ENCODE measurements at places on chromosomes 6 and 20.

GRCh38 chr6:27280064-27280539 lies 32.0 kb downstream of the POM121L2 start:
- no peak for DNase-seq
- peak overlapping the region; percentile 43 for H3K27ac ChIP-seq
- no peaks in the 10 kb centered on the region for H3K27me3 ChIP-seq
- no peaks in the 10 kb centered on the region for H3K4me1 ChIP-seq

DNA sequence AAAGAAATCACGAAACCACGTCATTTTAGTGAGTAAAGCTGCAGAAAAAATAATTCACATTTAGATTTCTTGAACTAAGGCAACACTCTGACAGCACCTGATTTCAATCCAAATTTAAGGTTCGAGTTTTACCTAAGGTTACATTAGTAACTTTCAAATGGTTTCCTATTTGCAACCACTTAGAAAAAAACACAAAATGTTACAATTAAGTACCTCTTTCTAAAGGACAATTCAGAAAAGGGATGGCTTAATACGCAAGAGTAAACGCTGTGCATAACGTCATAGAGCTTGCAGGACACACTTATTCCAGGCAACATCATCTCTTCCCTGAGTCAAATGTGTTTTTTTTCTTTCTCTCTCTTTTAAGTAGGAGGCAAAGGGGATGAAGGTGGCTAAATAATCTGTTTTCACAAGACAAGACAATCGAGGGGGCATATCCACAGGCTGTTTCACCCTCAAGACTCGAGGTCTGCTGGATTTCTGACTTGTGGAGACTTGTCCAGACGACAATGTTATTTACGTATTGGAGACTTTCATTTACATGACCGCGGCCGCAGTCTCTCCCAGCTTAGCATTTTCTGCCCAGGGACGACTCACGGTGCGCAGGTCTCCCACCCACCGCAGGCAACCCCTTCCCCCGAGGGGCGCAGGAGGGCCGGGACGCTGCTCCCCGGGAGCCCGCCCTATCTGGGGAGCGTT lies 86.0 kb downstream of the SESN1 start:
- peak overlapping the region; percentile 86 for H3K4me3 ChIP-seq
- peak overlapping the region; percentile 54 for H3K27ac ChIP-seq

GRCh38 chr6:109117346-109118035 lies 22.2 kb downstream of the CEP57L1 start:
- H3K4me1 ChIP-seq, result peaks cover 22% of the 10 kb centered on the region
- H3K27me3 ChIP-seq, result no peaks in the 10 kb centered on the region
- DNase-seq, result no peak

GRCh38 chr20:40720826-40721225 lies 31.8 kb upstream of the MAFB start:
- H3K4me3 ChIP-seq, result no peak overlapping the region
- H3K36me3 ChIP-seq, result no peaks in the 10 kb centered on the region
- no peak overlapping the region for H3K27ac ChIP-seq
- H3K4me1 ChIP-seq, result peaks cover 5% of the 10 kb centered on the region

GRCh38 chr6:12715437-12715836 lies 1.1 kb upstream of the PHACTR1 start:
- no peak overlapping the region for H3K27ac ChIP-seq
- DNase-seq, result no peak

GRCh38 chr20:10014431-10014830 lies 20.4 kb upstream of the ANKEF1 start:
- no peak overlapping the region for H3K4me3 ChIP-seq
- H3K27me3 ChIP-seq, result no peaks in the 10 kb centered on the region
- no peaks in the 10 kb centered on the region for H3K4me1 ChIP-seq
- no peak for DNase-seq
- H3K36me3 ChIP-seq, result no peaks in the 10 kb centered on the region

DNA sequence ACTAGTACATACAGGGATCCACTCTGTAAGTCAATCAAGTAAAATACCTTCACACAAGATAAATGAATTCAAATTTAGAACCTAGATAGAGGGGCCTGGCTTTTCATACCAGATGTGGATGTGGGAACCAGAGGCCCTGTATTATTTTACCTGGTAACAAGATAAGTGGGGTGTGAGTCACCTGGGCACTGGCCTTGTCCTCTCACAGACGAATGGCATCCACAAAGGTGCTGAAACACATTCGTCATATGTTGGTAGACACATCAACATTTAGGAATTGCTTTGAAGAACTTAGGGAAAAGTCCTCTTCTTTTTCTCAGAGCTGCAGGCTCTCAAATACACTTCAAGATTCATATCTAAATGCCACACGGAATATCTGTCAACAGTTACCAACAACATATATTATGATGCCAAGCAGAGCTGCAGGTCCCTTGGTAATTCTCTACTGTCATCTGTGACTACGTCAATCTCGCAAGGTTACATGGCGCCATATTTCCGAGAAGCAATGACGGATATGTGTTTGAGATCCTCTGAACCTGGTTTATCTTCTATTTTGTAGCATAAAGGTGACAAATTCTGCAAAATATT lies 618.6 kb downstream of the EPM2A start:
- H3K36me3 ChIP-seq, result no peaks in the 10 kb centered on the region
- DNase-seq, result no peak
- no peaks in the 10 kb centered on the region for H3K27me3 ChIP-seq
- H3K4me3 ChIP-seq, result no peak overlapping the region
- peaks cover 5% of the 10 kb centered on the region for H3K4me1 ChIP-seq
- no peak overlapping the region for H3K27ac ChIP-seq

GRCh38 chr6:6998194-6998569 lies 109.6 kb upstream of the RREB1 start:
- no peaks in the 10 kb centered on the region for H3K36me3 ChIP-seq
- H3K4me1 ChIP-seq, result no peaks in the 10 kb centered on the region
- H3K27me3 ChIP-seq, result no peaks in the 10 kb centered on the region
- DNase-seq, result no peak
- no peak overlapping the region for H3K4me3 ChIP-seq
- H3K27ac ChIP-seq, result no peak overlapping the region

- no peak for DNase-seq
- peaks cover 3% of the 10 kb centered on the region for H3K4me1 ChIP-seq
- H3K27ac ChIP-seq, result no peak overlapping the region
- 0 out of 2 replicates have a peak, but pooled peaks cover 2% of the 10 kb centered on the region for H3K36me3 ChIP-seq
- no peak overlapping the region for H3K4me3 ChIP-seq
Observed at GRCh38 chr6:31767096-31767645, 4.7 kb downstream of the SAPCD1 start.

- DNase-seq, result no peak
- H3K4me3 ChIP-seq, result no peak overlapping the region
- no peaks in the 10 kb centered on the region for H3K4me1 ChIP-seq
- no peak overlapping the region for H3K27ac ChIP-seq
- no peaks in the 10 kb centered on the region for H3K36me3 ChIP-seq
Observed at GRCh38 chr6:135640449-135641111, 143.0 kb upstream of the AHI1 start.

- no peak overlapping the region for H3K4me3 ChIP-seq
- H3K4me1 ChIP-seq, result peaks cover 2% of the 10 kb centered on the region
- no peaks in the 10 kb centered on the region for H3K27me3 ChIP-seq
Observed at GRCh38 chr6:32183483-32184083, 470 bp downstream of the AGER start.

DNA sequence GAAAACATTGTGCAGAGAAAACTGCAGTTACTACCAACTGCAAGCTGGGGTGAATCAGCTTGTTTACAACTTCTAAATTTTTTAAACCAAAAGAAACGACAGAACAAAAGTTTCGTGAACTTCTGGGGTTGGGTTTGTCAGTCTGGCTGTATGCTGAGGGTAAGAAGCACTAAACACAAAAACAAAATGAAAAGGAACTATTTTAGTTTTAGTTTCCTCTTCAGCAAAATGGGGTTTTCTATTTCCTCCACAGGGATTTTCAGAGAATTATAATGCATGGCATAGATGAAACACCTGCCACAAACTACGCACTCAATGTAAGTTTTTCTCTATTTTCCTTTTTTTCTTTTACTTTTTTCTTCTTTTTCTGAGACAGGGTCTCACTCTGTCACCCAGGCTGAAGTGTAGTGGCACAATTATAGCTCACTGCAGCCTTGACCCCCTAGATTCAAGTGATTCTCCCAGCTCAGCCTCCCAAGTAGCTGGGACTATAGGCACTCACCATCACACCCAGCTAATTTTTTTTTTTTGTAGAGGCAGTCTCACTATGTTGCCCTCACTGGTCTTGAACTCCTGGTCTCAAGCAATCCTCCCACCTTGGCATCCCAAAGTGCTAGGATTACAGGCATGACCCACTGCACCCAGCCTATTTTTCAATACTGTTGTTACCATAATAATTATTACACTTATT lies 40.6 kb downstream of the CGA start:
- no peaks in the 10 kb centered on the region for H3K36me3 ChIP-seq
- no peak overlapping the region for H3K4me3 ChIP-seq
- DNase-seq, result no peak
- no peak overlapping the region for H3K27ac ChIP-seq

- no peak overlapping the region for H3K27ac ChIP-seq
- H3K27me3 ChIP-seq, result no peaks in the 10 kb centered on the region
- peaks cover 26% of the 10 kb centered on the region for H3K4me1 ChIP-seq
- no peaks in the 10 kb centered on the region for H3K36me3 ChIP-seq
- no peak for DNase-seq
Observed at GRCh38 chr6:140844167-140844566, 1288.6 kb upstream of the GJE1 start.

- H3K27ac ChIP-seq, result no peak overlapping the region
- peaks cover 4% of the 10 kb centered on the region for H3K27me3 ChIP-seq
- H3K36me3 ChIP-seq, result no peaks in the 10 kb centered on the region
- no peak overlapping the region for H3K4me3 ChIP-seq
- DNase-seq, result no peak
Observed at GRCh38 chr20:54515793-54516628, 40.6 kb downstream of the DOK5 start.

- no peaks in the 10 kb centered on the region for H3K36me3 ChIP-seq
- H3K4me1 ChIP-seq, result no peaks in the 10 kb centered on the region
- no peak overlapping the region for H3K27ac ChIP-seq
- no peak overlapping the region for H3K4me3 ChIP-seq
- H3K27me3 ChIP-seq, result no peaks in the 10 kb centered on the region
Observed at GRCh38 chr6:162612613-162613012, 115.0 kb downstream of the PRKN start.

GRCh38 chr6:70684794-70685493 lies 17.3 kb downstream of the SMAP1 start:
- no peak for DNase-seq
- no peak overlapping the region for H3K27ac ChIP-seq
- no peak overlapping the region for H3K4me3 ChIP-seq

DNA sequence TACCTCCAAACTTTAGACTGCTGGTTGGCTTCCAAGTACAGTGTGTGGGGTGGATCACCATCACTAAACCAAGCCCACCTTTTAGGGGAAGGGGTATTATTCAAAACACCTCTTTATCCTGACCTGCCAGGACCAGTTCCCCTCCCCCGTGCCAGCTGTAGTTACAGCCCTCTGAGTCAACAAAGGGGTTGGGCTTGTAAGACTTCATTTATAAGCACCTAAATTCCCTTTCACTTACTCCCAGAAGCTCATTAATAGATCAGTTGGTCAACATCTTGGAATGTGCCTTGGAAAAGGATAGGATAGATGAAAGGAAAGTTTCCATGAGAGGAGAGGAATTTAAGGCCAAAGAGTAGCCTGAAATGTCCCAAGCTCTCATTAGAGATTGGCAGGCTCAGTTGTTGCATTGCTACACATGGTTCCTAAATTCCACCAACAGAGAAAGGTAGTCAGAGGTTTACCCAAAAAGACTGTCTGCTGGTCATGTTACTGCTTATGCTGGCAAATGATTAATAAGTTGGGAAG lies 59.2 kb downstream of the TNFAIP3 start:
- H3K36me3 ChIP-seq, result no peaks in the 10 kb centered on the region
- DNase-seq, result peak; percentile 70
- H3K4me1 ChIP-seq, result peaks cover 12% of the 10 kb centered on the region
- H3K27me3 ChIP-seq, result no peaks in the 10 kb centered on the region
- H3K27ac ChIP-seq, result peak overlapping the region; percentile 41

GRCh38 chr20:40207655-40208054 lies 481.4 kb downstream of the MAFB start:
- no peaks in the 10 kb centered on the region for H3K36me3 ChIP-seq
- H3K4me1 ChIP-seq, result no peaks in the 10 kb centered on the region
- no peak overlapping the region for H3K27ac ChIP-seq
- peaks cover 27% of the 10 kb centered on the region for H3K27me3 ChIP-seq

DNA sequence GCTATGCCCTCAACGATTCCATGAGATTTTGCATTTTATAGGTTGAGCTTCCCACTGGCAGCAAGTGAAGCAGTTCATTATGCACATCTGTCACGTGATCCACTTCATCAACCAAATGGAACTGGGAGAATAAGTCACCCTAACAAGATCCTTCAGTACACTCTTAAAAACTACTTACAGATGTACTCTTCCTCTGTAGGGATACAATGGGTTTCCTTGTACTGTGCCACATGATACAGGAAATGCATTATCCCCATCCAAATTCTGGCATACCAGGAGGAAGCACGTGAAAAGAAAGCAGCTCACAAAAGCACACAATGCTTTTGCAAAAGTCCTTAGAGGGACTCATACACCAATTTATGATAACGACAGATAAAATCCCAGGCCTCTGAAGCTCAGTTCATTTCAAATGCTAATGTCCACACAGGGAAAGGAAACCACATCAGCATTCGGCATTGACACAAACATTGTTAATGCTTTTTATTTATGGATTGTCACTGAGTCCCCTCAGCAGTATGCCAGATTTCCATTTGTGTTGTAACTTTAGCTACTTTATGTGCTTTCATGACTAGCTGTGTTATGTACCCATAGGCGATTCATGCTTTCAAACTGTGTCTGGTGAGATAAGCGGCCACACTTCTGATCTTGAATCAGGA lies 58.1 kb upstream of the REV3L start:
- no peak for DNase-seq
- H3K4me1 ChIP-seq, result no peaks in the 10 kb centered on the region
- H3K4me3 ChIP-seq, result no peak overlapping the region
- no peaks in the 10 kb centered on the region for H3K27me3 ChIP-seq
- H3K27ac ChIP-seq, result no peak overlapping the region

- H3K36me3 ChIP-seq, result no peaks in the 10 kb centered on the region
- no peak for DNase-seq
- H3K4me3 ChIP-seq, result no peak overlapping the region
- no peaks in the 10 kb centered on the region for H3K4me1 ChIP-seq
- H3K27me3 ChIP-seq, result no peaks in the 10 kb centered on the region
Observed at GRCh38 chr6:38604700-38605099, 35.0 kb downstream of the BTBD9 start.

DNA sequence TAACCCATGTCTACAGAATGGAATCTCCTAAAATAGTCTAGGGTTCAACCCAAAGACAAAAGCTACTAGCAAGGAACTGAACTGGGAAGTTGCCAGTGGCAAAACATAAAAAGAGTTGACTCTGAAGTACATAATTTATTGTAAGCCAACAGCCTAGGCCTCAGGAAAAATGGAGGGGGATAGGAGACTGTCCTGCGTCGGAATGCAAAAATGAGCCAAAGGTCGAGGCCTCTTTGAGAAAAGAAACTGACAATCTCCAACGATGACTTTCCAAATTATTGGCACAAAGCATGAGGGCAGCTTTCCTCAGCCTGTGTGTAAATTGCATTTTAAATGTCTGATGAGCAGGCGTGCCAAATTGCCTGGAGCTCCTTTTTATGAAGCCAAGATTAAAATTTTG lies 2.1 kb downstream of the COL12A1 start:
- no peak for DNase-seq
- H3K36me3 ChIP-seq, result no peaks in the 10 kb centered on the region
- peak overlapping the region; percentile 59 for H3K4me3 ChIP-seq
- H3K27ac ChIP-seq, result peak overlapping the region; percentile 74
- no peaks in the 10 kb centered on the region for H3K27me3 ChIP-seq

GRCh38 chr6:3176562-3177355 lies 19.4 kb upstream of the TUBB2A start:
- H3K36me3 ChIP-seq, result no peaks in the 10 kb centered on the region
- no peak for DNase-seq
- H3K27me3 ChIP-seq, result no peaks in the 10 kb centered on the region
- H3K27ac ChIP-seq, result no peak overlapping the region

All from RWPE2 (cell line).